ENCODE measurements at places on chromosomes 7 and 10. TPM values are rescaled to one million over a fixed set of nuclear protein-coding genes. Genes with fewer than 3 reads are reported as not detected.

The GCK gene
- 7.3 TPM for total RNA-seq

The AKR1C4 gene
- not detected for total RNA-seq

The IGFBP3 gene
- 11.2 TPM for total RNA-seq

The NAPEPLD gene
- total RNA-seq, result 12.2 TPM

DNA sequence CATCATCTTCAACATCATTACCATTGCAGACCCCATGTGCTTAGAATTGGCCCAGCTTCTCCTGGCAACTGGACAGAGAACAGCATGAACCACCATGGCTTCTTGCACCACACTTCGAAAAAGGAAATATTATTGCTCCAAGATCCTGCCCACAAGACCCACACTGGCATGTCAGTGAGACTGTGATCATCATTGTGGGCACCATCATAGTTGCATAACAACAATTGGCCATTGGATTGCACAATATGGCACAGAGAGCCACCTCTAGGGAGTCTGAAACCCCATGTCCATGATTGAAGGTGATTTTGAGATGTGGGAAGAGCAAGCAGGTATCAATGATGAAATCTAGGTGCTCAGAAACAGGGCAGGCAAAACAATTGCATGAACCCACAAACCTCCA lies 918.9 kb downstream of the GRID1 start:
- no peak for DNase-seq

DNA sequence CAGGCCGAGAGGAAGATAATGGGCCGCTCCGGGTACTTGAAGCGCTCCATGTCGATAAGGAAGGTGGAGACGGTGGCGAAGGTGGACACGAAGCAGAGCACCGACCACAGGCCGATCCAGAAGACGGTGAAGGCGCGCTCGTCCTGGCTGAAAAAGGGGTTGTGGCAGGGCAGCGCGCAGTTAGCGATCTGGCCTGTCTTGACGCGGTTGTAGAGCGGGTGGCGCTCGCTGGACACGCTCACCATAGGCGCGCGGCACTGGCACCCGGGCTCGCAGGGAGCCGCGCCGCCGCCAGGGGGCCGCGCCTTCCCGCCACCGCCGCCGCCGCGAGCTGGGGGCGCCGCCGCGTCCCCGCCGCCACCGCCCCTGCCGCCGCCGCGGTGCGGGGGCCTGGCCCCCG lies 1.6 kb downstream of the FZD8 start:
- DNase-seq, result peak; percentile 83

DNA sequence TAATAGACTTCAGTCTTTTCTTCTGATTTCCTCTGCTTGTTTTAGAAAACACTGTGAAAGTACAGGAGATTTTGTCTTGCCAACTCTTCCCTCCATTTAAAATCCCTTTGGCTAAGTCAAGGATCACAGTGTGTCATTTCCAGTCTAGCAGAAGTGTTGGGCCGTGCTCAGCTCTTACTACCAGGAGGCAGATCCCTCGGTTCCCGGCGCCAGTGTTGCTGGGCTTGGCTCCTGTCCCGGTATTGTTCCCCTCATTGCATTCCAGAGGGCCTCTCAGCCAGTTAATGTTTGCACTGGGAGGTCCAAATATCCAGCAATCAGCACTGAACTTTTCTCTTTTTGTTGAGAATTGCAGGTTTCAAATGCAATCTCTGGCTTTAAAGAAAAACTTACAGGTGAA lies 612.1 kb upstream of the MGMT start:
- DNase-seq, result peak; percentile 19

DNA sequence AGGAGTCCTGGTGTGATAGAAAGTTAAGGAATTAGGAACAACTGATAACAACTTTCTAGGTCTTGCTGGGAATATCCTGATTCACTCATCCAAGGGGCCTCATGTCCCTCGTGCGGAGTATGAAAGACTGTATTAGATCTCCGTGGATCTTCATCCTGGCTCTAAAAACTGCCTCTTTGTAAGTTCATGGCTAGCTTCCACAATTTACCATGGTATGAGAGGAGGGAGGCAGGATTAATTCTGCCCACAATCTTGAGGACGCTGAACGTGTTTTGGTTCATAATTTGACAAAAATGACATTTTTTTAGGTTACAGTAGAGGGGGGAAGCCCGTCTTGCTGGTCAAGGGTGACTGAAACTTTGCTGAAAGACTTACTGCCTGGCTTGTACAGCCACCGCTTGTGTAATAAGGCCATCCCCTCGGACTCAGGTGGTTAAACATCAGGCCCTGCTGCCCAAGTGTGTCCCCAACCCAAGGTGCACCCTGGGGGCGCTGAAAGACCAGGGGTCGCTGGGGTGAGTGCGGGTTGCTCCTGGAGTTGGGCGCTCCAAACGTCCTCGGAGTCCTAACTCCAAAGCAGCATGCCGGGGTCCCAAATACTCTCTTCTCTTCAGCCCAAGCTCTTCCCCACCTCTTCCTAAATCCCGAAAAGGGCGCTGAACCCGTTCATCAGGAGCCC lies 733 bp downstream of the HIBADH start:
- DNase-seq, result peak; percentile 61

GRCh38 chr10:132357286-132358058 lies 25.5 kb downstream of the LRRC27 start:
- no peak for DNase-seq

All from GM23338 (cell line).